Naive thymus-derived CD4-positive, alpha-beta T cell (primary cell): ENCODE measurements at places on chromosomes 2 and 18. TPM values are rescaled to one million over a fixed set of nuclear protein-coding genes. Genes with fewer than 3 reads are reported as not detected.

FBXO48 gene
- total RNA-seq: 1.3 TPM

DUSP2 gene
- 255 TPM for total RNA-seq

MBD5 gene
- 76.8 TPM for total RNA-seq

PSMD1 gene
- 114 and 121 TPM in 2 replicates for total RNA-seq

PROM2 gene
- 0.57 TPM for total RNA-seq

UGT1A9 gene
- not detected for total RNA-seq

CENPA gene
- total RNA-seq: not detected

SYT4 gene
- not detected for total RNA-seq

RESP18 gene
- total RNA-seq: not detected

PARD3B gene
- total RNA-seq: 1.9 TPM

DTNA gene
- 0.31 TPM in 1 of 2 replicates, not detected in the other for total RNA-seq

- no peak for DNase-seq
These were observed 55.6 kb upstream of the DLGAP1 start for GRCh38 chr18:4510711-4511110.

DNA sequence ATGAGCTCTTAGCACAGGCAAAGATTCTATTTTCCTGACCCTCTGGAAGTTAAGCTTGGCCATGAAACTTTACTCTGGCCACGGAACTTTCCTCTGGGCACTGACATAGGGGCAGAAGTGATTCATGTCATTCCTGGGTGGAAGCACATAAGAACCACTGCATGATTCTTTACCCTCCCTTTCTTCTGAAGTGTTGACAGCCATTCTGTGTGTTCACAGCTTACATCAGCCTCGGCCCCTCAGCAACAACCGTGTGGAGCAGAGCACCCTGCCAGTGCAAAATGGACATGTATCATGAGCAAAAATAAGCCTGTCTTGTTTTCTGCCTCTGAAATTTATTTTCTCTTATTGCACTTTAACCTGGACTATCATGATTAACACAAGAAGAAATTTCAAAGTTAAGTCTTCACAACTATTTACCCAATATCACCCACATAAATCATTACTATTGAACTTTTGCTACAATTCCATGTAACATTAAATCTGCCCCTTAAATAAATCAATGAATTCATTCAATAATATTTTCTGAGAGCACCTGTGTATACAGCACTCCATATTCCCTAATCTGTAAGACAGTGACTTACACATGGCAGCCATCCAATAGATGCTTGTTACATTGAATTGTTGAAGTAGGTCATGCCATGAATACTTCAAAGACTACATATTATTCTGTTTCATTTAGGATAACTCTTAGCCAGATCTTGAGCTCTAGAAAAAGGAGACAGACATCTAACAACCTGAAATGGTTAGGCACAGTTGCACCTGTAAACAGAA is 531.9 kb downstream of the IRS1 start:
- DNase-seq: no peak

DNA sequence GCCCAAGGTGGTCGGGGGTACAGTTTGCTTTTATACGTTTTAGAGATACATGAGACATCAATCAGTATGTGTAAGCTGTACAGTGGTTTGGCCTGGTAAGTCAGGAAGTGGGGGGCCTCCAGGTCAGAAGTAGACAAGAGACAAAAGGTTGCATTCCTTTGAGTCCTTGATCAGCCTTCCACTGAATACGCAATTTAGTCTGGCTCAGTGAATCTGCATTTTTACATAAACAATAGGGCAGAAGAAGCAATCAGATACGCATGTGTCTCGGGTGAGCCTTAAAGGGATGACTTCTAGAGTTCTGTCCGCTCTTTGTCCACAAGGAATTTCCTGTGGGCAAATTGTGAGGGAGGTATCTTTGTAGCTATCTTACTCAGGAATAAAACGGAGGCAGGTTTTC is 87.2 kb downstream of the SOWAHC start:
- no peak for DNase-seq

- DNase-seq: no peak
These were observed 49.5 kb downstream of the TGIF1 start for GRCh38 chr18:3499501-3499900.

DNA sequence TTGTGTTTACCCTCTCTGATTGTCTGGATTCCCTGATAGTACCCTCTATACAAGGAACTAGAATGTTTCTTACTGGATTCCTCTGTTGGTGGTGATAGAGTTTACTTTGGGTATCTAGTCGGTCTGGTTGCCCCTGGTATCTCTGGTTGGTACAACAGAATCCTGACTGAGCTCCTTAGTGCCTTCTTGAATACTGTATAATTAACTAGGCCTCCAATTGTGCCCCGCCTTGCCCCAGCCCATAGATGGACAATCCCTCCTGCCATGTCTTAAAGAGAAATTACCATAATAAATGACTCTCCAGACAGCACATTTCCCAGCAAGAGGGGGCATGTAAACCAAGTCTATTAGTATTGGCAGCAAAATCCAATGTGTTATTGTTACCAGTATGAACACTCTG is 2.3 kb downstream of the SCN1A start:
- no peak for DNase-seq

GRCh38 chr2:95346231-95346737 is 49.1 kb downstream of the KCNIP3 start:
- no peak for DNase-seq

- no peak for DNase-seq
These were observed 98.7 kb downstream of the MARCO start for GRCh38 chr2:119040730-119041129.

DNA sequence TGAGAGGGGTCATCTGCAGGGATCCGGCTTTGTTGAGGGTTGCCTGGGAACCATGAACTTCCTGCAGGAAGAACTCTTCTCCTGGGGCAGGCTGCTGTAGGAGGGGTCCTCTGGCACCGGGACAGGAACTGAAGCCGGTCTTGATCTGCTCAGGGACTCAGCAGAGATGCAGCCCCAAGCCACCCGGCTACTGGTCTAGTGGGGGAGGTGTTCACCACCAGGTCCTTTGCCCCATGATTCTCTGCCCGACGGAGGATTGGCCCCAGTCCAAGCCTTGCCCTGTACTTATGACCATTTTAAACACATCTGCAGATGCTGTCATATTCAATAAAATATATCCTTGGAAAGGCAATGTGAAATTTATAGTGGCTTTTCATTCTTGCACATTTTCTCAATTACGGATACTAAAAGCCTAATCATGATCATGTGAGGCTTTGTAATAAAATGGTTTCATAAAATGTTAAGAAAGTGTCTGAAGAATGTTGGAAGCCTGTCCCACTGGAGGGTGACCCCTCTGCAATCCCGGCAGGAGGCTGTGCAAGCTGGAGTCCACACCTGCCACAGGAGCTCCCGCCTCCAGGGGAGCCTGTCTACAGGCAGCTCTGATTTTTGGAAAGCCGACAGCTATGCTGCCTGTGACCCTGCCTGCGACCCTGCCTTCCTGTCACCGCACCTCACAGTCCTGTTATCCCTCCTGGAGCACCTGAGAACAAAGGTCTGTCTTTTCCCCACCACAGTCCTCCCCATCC is 98.8 kb upstream of the TAF1B start:
- no peak for DNase-seq

- no peak for DNase-seq
These were observed 357.9 kb upstream of the NRP2 start for GRCh38 chr2:205324355-205324754.

DNA sequence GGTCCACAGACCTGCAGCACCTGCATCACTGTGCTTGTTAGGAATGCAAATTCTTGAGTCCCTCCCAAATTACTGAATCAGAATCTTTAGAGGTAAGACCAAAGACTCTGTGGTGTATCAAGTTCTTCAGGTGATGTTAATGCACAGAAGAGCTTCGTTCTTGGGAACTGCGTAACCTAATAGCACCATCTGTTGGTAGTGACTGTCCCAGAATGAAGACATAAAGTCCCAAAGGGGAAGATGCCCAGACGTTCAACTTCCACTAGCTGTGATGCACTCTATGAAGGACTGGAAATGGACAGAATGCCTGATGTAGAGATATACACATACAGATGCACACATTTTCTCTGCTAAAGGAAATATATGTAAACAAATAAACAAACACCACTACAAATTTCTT is 576.0 kb downstream of the LRP1B start:
- no peak for DNase-seq

GRCh38 chr2:176398243-176399073 is 129.2 kb downstream of the MTX2 start:
- no peak for DNase-seq

GRCh38 chr2:239156516-239157265 is 244.1 kb downstream of the HDAC4 start:
- no peak for DNase-seq

- no peak for DNase-seq
These were observed 198.1 kb upstream of the RBBP8 start for GRCh38 chr18:22734791-22735627.

DNA sequence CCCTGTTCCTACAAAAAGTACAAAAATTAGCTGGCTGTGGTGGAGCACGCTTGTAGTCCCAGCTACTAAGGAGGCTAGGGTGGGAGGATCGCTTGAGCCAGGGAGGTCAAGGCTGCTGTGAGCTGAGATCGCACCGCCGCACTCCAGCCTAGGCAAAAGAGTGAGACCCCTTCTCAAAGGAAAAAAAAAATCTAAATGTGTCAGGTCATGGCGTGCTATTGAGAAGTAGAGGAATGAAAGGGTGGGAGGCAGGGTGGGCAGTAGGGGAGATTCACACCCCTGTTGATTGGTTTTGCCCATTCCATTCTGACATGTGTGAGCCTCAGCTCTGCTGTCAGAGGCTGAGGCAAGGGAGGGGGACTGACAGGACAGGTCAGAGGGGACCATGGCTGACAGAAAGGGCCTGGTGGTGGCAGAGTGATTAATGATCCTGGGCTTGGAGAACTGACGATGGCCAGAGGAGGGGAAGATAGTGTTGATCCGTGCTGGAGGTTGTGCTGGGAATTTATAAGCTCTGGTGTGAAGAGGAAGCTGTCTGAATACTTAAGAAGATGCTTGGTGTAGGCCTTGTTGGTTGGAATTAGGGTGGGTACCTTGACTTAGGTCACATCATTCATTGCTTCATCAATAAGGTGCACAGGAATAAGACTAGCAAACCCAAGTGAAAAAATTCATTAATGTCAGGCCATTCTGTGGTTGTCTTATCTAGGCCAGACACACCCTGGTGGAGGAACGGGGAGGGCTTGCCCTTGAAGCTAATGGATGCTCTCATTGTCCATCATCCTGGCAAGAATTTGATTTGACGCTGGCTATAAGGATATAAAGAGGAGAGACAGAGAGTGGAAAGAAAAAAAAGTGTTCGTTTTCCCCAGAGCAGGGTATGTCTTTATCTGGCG is 19.1 kb upstream of the SMARCAL1 start:
- no peak for DNase-seq

DNA sequence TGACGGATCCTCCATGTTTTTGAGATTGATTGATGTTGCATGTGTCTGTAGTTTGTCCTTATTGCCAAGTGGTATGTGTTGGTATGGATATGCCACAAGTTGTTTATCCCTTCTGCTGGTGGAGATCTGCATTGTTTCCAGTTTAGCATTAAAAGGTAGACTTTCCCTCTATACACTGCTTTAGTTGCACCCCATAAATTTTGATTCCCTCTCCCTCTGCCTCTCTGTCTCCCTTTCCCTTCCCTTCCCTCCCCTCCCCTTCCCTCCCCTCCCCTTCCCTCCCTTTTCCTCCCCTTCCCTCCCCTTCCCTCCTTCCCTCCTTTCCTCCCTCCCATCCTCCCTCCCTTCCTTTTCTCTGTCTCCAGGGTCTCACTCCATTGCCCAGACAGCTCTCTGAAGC is 18.6 kb upstream of the TOGARAM2 start:
- DNase-seq: no peak

DNA sequence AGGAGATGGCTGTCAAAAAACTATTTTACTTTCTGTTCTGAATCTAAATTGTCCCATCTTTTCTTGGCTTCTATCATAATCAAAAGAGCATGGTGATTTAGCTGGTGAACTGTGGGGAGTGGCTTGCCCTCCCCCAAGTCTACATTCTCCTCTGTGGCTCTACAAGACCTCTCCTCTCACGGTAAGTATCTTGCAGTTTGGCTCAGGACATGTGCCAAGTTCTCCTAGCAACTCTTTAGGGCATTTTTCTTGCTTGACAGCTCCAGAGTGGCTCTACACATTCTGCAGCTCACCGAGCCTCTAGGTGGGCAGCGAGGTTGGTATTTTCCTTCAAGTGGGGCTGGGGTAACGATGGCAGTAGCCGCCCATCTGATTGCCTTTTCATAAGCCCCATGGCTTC is 29.1 kb downstream of the SLC4A5 start:
- no peak for DNase-seq

DNA sequence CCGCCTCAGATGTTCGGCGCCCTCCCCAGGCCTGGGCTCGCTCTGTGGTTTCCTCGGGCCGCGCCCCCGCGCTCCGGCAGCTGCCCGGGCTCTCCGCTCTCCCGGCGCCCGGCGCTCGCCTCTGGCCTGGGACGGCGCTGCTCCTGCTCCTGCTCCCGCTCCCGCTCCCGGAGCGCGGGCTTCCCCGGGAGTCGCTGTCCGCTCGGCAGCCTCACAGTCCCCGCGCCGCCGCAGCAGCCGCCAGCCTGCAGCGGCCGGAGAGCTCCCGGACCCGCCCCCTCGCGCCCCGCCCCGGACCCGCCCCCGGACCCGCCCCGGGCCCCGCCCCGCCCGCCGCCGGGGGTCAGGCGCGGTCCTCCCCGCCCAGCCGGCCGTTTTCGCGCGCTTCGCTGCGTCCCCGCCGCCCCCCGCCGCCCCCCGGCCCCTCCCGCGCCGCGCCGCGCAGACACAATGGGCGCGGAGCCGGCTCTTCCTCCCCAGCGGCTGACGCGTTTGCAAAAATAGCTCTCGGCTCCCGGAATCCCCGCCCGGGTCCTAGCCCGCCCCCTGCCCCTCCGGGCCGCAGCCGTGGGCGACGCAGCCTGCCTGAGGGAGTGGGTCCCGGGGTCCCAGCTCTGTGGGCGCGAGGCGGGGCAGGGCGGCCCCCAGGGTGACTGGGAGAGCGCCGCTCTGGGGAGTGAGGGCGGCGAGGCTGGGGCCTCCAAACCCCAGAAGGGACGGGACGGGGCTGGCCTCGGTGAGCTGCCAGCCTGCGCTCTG is at the start of gene ARL4C:
ARL4C (minus strand) TSS at position 247 of the 759 bp plus-strand sequence. CDS start 495 bp downstream, outside the sequence.
- peak; percentile 70 for DNase-seq

DNA sequence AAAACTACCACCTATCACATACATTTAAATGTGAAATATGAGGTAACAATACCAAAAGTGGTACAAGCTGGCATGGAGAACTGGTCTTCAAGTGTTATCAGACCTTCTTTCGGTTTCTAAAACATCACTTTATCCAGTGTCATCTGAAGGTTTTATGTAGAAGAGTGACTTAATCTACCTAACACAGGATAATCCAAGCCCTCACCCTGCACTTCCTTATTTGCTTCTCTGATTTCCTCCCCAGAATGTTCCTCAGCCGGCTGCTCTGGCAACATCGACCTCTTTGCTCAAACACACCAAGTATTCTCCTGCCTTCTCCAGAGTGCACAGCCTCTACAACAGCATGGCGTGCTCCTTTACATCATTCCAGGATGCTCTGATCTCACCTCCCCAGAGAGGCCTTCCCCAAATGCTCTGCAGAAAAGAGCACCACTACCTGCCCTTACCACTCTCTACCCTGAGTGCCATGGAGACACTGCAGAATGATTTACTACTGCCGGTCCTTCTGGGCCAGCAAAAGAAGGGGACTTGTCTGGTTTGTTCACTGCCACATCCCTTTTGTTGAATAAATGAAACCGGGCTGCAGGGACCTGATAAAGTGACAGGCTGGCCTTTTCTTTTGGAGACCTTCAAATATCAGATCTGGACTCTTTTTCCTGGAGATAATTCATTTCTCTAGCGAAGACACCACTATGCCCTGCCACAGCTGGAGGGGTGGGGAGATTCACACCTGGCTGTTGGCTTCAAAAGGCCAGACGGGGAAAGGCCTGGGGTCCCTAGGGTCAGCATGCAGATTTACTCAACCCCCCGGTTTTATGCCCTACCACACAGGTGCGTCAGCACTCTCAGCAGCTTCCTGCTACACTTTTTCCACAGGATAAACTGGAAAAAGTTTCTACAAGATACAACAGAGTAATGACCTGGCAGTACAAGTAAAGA is 42.0 kb downstream of the TTR start:
- DNase-seq: no peak
